NCI-H2081 (cell line): ENCODE measurements at places on chromosomes 2 and 18.

- DNase-seq = peak; percentile 99
These were observed 228.1 kb upstream of the PXDN start for GRCh38 chr2:1972422-1972821.

DNA sequence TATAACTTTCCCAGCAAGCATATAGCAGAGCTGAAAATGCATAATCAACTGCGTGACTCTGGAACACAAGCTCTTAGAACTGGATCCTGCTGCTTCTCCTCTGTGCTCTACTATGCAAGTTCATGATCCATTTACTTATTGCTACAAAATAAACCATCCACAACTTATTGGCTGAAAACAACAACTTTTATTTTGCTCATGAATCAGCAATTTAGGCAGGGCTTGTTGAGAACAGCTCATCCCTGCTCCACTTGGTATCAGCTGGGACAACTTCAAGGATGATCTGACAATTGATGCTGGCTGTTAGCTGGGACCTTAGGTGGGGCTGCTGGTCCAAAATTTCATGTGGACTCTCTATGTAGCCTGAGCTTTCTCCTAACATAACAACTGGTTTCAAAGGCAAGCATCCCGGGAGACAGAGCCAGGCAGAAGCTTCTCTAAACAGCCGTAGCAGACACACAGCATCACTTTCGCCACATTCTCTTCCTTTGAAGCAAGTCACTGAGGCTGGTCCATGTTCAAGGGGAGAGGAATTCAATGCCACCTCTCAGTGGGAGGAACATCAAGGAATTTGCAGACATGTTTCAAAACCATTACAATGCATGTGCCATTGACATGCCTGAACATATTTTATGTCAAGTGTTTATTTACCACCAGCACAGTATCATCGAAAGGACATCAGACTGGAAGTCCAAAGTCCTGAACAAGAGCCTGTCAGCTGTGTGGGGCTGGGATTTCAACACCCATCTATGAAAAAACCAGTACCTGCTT lies 153.1 kb upstream of the PKDCC start:
- DNase-seq = no peak

DNA sequence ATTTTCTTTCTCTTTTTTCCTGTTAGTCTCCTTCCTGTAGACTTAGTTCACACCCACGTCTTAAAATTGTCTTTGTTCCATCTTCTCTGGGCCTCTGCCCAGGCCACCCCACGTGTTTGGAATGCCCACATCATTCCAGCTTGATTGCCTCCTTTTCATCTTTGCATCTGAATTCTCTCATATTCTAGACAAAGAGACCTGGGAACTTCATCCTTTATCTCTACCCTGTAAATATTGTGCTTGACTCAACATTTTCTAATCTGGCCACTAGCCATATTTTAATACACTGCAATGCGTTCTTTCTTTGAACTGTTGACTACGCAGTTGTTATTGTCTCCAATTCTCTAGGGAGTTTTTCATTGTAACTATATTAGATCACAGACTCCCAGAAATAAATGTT lies 187.5 kb upstream of the NRXN1 start:
- DNase-seq = no peak

GRCh38 chr2:67896476-67896875 lies 166.3 kb downstream of the C1D start:
- no peak for DNase-seq

GRCh38 chr2:107633580-107634147 lies 193.0 kb upstream of the RGPD4 start:
- no peak for DNase-seq

DNA sequence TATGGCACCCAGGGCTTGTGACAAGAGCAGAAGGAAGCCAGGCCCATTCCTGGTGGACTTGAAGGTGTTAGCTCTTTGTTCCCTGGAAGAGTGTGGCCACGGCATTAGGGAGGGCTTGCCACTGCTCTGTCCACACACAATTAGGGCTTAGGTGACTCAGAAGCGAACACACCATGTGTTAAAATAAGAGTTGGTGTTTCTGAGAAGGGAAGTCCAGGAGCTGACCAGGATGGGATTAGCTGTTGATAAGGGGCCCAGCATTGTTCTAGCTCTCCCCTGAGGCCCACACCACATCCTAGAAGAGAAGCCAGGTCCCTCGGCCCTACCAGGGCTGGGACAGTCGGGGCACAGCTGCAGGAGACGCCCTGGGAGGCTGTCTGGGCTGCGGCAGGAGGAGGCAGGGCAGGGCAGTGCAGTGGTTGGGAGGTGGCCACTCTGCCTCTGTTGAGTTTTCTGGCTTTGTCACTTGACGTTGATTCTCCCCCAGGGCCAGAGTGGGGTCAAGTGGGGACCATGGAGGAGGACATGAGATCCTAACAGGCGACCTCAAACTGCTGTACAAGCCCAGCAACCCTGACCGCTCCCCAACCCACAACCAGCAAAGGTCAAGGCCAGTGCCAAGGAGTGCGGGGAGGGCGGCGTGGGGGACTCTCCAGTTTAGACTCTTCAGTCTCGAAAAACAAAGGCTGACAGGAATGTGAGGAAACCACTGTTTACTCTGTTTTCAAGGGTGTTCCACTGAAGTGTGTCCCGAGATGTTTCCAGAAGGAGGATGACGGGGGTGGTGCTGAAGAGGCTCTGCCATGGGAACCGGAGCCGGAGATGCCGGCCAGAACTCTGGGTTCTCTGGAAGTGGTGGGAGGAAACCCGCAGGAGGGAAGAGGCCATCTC lies 16.8 kb downstream of the GNLY start:
- DNase-seq = no peak
